ENCODE measurements at places on chromosomes 2 and 18. TPM values are rescaled to one million over a fixed set of nuclear protein-coding genes. Genes with fewer than 3 reads are reported as not detected.

The COPS8 gene
- 139 TPM for total RNA-seq

GRCh38 chr2:54859997-54860701 is 136.7 kb downstream of the EML6 start:
- no peak for DNase-seq

- DNase-seq: no peak
Observed at GRCh38 chr2:41116106-41116797, 664.4 kb upstream of the SLC8A1 start.

- DNase-seq: peak; percentile 14
Observed at GRCh38 chr2:46335391-46336282, 38.4 kb downstream of the EPAS1 start.

DNA sequence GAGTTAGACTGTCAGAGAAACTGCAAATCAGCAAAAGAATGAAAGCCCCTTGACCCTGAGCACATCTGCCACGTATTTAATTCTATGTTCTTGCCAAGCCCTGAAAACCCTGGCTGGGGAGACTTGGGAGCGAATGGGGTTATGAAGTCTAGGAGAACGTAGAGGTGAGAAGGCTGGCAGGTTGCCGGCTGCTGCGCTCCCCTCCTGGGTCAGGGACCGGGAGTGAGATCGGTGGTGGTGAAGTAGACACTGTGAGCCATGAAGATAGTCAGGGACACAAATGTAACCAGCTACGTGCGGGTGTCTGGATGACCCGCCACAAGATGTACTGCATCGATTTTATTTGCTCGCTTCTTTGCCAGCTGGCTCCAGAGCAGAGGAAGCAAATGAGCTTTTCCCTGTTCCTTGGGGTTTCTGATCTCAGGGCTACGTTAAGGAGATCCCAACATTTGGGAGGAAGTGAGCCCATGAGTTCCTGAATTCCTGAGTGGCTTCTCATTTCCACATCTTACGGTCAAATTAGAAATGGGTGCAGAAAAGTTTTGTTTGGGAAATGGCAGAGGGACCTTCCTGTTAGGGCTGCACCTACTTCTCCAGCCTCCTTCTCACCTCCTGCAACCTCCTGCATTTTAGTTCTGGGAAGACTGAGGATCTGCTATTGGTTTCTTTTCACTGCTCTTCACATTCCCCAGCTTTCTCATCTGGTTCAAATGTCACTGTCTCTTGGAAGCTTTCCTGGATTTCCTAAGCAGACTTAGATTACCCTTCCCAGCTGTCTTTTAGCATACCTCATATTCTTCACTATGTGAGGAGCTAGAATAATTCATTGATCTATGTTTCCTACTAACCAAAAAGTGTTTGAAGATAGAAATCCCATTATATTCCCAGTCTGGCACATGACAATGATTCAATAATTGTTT is 360.6 kb downstream of the ZNF521 start:
- DNase-seq: no peak

Measured in occipital lobe (tissue), 3 donors.